ENCODE measurements at places on chromosomes 6 and 20.

GRCh38 chr6:5087389-5087788 is 2.2 kb downstream of the PPP1R3G start:
- no peak for DNase-seq

DNA sequence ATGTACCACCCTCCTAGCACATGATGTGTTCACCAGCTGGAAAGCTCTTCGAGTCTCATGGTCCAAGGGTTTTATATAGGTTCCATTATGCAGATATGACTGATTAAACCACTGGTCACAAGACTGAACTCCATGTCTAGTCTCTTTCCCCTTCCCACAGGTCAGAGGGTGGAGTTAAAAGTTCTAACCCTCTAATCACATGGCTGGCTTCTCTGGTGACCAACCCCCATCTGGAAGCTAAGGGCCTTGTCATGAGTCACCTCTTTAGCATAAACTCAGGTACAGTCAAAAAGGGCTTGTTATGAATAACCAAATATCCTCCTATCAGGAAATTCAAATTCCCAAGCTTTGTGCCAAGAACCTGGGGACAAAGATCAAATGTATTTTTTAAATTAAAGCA is 52.0 kb upstream of the KLHL31 start:
- DNase-seq = no peak

DNA sequence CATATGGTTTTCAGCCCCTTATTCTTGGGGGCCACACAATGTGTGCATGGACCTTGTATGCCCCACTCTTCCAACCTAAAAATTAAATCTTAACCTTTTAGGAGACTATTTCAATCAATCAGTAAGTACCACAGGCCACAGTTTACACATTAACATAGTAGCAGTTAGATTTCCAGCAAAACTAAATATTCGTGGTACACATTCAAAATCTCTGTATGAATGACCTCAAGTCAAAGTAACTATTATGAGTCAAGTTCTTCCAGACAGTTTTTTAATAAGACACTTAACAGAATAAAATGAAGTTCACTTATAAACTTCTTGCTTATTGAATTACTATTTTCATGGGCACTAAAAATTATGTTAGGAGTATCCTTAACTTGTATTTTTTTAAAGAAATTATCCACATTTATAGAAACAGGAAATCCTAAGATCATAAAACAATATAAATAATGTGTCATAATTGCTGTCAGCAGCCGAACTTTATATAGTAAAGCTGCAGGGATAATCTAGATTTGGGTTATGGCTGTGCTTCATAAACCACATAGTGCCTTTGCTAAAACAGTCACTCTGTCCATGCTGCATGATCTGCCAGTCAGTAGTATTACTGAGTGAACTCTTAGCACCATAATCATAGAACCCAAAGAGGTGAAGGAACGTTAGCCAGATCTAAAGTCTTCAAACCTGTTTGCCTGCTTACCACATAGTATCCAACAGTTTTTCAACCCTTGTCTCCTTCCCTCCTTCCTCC is 21.7 kb downstream of the SEC63 start:
- DNase-seq = no peak

DNA sequence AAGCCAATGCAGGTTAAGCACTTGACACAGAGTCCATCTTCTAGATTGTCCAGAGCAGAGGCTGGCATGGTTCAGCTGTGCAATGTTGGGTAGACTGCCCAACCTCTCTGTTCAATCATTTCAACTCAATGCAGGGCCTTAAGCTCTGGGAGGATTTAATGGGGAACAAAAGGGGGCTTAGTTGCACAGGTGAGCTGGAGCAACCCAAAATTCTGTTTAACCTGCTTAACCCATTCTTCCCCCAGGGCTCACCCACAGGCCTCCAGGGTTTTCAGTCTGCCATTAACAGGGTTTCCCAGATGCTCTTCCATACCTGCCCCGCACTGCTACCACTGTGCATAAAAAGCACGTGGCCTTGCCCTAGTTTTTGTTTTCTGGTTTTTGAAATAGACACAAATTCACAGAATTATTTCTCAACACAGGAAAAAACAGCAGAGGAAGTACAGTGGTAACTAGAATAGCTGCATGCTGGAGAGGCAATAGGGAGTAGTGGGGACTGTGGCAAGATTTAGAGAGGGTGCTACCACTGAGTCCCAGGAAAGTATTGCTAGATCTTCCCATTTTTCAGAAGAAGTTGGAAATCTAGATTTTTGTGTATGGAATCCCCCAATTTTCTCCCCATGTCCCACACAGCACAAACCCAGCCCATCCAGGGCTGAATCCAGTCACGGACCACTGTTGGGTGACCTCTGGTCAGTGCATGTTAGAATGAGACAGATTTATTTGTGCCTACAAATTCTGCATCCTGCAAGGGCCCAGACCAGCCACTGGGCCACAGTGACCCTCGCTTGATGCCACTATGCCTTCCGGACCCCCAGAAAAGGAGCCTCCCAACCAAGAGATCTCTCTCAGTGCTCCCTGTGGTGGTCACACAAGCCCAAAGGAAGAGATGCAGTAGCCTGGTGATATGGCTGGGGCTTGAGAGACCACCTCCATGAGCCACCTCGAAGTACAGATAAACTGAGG is 4.6 kb downstream of the PTGIS start:
- no peak for DNase-seq

- DNase-seq = peak; percentile 51
Measured at GRCh38 chr6:45378334-45378926, 696 bp upstream of the SUPT3H start.

- no peak for DNase-seq
Measured at GRCh38 chr6:305371-306206, 13.3 kb downstream of the DUSP22 start.

DNA sequence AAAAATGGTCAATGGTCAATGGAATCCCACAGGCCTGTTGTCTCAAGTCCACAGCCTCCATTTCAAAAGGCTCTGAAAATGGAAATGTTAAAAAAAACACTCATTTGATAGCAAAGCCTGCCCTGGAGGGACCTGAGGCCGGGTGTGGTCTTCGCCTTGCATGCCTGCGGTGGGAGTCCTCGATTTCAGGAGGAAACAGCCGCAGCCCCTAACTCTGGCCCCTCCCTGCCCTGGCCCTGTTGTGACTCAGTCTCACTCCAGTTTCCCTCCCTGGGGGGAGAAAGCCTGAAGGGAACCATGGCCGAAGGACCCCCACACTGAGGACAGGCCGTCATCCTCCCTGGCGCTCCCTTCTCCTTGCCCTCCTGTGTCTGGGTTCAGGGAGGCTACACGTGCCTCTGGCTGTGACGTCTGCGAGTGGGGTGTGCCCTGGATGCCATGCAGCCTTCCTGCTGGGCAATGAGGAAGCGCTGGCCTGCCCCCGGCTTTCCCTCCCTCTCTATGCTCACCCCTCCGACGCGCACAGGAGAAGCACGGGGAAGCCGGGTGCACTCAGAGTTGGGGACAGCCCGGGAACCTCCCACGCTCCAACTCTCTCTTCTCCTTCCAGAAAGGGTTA is 9.2 kb downstream of the BHLHE23 start:
- DNase-seq = no peak

DNA sequence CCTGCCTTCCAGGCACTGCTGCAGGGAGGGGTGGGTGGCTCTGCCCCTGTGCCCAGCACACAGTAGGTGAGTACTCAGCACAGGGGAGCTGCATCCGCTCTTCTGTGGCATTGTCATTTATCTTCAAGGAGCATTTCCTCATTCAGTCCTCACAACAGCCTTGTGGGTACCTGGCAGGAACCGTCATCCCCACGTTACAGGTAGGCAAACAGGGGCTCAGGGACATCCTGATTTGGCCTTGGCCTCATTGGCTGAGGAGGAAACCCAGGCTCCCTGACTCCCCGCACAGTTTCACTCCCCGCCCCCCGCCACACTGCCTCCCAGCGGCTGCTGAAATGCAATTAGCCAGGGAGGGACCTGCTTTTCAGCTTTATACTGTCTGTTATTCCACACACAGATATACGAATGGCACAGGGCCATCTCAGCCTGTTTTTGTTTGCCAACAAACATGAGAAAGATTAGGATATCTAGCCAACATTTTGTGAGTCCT is 24.2 kb upstream of the PNPLA1 start:
- DNase-seq = peak; percentile 9

- DNase-seq = no peak
Measured at GRCh38 chr20:55095745-55096400, 620.5 kb downstream of the DOK5 start.

DNA sequence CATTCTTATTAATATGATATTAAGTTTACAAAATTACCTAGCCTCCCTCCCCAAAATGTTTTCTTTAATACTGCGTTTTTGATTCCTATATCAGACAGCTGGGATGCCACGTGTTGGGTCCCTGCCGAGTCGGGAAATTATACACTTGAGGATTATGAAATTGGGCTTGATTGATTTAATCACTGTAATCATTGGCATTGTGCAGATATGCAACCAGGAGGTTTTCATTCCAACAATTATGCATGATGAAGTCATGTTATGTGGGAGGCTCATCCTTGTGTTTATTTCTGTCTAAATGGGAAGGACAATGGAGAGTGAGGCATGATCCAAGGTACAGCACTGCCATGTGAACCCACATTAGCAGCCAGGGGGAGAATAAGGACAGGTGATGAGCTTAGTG is 30.6 kb upstream of the RIPOR2 start:
- DNase-seq = no peak

GRCh38 chr6:34673064-34673463 is 23.5 kb downstream of the ILRUN start:
- DNase-seq = no peak
